MCF 10A (cell line): ENCODE measurements at places on chromosomes 4 and X. TPM values are rescaled to one million over a fixed set of nuclear protein-coding genes. Genes with fewer than 3 reads are reported as not detected.

PFKFB1 gene
- 0.27 and 0.37 TPM in 2 replicates for total RNA-seq

- DNase-seq: peak; percentile 59
Measured at GRCh38 chr4:6019316-6020263, 1.4 kb upstream of the C4orf50 start.

GRCh38 chr4:48588230-48589097 is 98.4 kb downstream of the ZAR1 start:
- no peak for DNase-seq

DGAT2L6 gene
- total RNA-seq: not detected in 2 replicates

HSPA4L gene
- total RNA-seq: 45.9 and 68.9 TPM in 2 replicates

DNA sequence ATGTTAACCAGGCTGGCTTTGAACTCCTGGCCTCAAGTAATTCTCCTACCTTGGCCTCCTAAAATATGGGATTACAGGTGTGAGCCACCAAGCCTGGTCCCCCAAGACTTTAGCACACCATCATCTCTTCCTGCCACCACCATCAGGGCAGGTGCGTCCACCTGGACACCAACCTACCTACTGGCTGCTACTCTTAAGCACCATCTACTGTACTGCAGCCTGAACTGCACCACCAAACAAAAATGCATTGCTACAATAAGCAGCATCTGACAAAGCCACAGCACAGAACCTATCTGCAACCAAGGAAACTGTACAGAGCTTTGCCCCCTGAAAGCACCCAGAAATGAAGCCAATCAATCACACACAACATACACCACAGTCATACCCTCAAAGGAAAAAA is 139.7 kb downstream of the EFHC2 start:
- DNase-seq: peak; percentile 8

PHEX gene
- total RNA-seq: 0.69 and 0.89 TPM in 2 replicates
